Activated CD4-positive, CD25-positive, alpha-beta regulatory T cell (primary cell): ENCODE measurements at places on chromosomes 2 and 18.

- no peak for DNase-seq
These were observed 56.5 kb upstream of the ERBB4 start for GRCh38 chr2:212595036-212595654.

GRCh38 chr2:161843936-161844335 is 219.7 kb downstream of the SLC4A10 start:
- no peak for DNase-seq

DNA sequence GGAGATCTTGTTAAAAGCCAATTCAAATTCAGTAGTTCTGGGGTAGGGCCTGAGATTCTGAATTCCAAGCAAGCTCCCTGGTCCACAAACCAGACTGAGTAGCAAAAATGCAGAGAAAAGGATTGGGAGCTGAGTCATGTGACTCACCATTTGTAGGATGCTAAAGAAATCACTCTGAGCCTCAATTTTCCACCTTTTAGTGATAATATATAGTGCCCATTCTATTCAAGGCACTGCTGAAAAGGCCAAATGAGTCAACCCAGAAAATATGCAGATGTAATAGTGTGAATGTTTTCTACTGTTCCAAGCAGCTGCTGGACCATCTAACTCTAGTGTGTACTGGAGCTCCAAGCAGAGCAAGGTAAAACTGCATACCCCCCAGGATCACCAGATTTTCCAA is 47.2 kb downstream of the SLC14A2 start:
- DNase-seq = no peak

DNA sequence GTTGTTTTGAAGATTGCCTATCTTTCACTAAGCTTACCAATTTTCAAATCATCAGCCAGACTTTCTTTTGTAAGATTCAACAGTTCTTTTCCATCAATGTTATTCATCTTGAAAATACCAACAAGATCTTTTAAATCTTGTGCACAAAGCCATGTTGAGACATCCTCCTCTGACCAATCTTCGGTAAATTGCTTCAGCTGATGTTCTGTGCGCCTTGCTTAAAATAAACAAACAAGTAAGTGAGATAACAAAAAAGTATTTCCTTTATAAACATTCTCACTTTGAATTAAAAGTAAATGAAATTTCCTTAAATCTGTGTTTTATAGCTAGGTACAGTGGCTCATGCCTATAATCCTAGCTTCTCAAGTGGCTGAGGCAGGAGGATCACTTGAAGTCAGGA is 30.3 kb downstream of the WDSUB1 start:
- no peak for DNase-seq

DNA sequence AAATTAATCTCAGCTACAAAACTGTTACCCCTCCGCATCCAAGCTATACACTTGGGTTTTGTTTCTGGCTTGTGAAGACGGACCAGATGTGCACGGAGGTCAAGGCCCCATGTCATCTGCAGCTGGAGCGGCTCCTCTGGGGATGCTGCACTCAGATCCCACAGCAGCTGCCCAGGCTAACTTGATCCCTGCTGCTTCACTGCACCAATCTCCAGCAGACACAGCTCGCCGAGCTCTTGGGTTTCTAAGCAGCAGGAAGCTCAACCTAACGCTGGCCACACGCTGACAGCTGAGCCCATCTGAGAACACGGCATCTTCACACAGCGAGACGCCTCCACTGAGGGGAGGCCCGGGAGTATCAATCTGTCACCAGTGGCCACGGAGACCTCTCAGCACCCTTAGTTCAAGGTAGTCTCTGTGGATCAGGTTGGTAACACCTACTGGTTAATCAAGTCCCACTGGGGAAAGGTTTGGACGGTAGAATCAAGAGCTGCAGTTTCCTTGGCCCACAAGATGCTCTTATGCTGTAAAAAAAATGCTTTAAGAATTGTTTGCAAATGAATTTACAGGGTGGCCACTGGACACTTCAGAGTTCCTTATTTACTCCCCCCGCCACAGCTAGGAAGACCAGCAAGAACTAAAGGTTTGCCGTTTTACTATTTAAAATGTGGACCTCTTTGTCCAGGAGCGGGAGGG is 67.5 kb downstream of the EMILIN2 start:
- no peak for DNase-seq

- DNase-seq = no peak
These were observed 209.6 kb downstream of the CYP26B1 start for GRCh38 chr2:71938108-71938507.

- no peak for DNase-seq
These were observed 46.8 kb upstream of the SPOPL start for GRCh38 chr2:138454761-138455160.

- DNase-seq = no peak
These were observed 23.8 kb upstream of the BAZ2B start for GRCh38 chr2:159640176-159640575.

DNA sequence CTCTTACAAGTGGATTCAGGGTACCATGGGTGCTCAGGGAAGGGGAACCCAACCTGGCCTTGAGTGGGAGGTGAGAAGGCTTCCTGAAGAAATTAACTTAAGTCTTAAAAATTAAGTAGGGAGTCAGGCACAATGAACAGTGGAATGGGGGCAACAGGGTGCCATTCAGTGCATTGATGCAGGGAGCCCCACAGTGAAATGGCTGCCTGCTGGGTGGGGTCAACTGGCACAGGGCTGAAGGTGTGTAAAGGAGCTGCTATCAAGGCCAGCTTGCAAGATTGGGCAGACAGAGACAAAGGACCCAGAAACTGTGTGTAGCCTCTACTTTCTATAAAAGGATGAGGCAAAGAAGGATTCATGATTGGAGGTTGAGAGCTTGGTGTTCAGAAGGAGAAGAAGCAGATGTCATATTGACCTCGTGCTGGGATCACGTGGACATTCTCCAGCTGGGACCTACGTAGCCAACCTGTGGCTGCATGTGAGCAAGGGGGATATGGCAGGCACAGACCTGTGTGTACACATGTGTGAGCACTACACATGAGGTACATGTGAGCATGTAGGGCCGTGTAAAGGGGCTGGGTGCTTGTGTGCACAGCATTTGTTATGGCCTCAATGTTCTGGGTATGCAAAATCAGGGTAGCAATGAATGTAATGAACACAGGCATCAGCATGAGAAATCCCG is 209.5 kb upstream of the HAAO start:
- DNase-seq = no peak

DNA sequence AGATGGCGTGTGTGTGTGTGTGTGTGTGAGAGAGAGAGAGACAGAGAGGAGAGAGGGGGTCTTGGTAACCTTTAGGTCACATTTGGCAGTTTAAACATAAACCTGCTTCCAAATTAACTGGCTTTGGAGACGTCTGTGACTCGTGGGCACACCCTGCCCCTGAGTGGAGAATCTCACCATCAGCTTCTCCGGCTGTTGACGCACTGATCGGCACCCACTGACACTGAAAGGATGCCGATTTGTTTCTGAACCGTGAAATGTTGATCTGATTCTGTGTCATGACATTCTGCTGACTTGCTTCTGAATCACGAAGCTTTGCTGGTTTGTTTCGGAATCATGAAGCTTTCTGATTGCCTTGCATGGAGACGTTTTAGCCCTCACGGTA is 114.7 kb downstream of the RTP5 start:
- DNase-seq = no peak

DNA sequence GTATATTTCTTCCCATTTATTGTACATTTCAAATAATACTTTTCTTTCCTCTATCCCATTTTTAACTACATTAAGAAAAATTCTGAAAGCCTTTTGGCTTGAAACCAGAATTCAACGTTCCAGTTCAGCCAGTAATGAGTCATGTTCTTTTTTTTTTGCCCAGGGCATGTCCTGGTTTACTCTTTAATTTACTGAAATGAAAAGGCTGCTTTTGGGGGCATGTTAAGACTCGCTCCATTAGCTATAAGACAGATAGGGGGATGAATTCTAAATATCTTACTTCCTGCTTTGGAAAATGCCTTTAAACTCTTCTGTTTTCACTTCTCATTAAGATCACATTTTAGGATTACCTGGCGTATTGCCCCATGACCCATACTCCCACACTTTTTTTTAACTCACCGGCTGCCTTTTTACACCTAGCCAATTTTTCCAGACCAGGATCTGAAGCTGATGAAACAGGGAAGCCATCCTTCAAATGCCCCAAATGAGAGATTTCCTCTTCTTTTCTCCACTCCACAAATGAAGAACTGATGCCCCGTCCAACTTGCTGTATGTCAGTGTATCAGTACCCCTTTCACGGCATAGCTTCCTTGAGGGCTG is 585 bp downstream of the ABCA12 start:
- no peak for DNase-seq

GRCh38 chr2:160816916-160817499 is 323.4 kb upstream of the RBMS1 start:
- DNase-seq = no peak

GRCh38 chr2:194363295-194363694 is 1293.7 kb upstream of the SLC39A10 start:
- no peak for DNase-seq

DNA sequence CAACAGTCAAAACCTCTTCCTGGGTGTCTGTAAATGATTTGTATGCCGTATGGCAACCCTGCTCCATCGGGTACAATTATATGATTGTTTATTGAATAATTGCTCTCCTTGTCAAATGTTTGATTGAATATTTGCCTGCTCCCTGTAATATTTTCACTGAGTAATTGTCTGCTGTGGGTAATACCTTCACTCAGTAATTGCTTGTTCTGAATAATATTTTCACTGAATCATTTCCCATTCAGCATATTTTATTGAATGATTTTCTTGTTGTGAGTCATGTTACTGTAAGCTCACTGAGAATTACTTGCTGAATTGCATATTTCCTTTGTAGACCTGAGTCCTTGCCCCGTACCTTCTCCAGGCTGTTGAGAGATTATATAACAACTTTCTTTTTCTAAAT is 535.2 kb downstream of the METTL4 start:
- no peak for DNase-seq

DNA sequence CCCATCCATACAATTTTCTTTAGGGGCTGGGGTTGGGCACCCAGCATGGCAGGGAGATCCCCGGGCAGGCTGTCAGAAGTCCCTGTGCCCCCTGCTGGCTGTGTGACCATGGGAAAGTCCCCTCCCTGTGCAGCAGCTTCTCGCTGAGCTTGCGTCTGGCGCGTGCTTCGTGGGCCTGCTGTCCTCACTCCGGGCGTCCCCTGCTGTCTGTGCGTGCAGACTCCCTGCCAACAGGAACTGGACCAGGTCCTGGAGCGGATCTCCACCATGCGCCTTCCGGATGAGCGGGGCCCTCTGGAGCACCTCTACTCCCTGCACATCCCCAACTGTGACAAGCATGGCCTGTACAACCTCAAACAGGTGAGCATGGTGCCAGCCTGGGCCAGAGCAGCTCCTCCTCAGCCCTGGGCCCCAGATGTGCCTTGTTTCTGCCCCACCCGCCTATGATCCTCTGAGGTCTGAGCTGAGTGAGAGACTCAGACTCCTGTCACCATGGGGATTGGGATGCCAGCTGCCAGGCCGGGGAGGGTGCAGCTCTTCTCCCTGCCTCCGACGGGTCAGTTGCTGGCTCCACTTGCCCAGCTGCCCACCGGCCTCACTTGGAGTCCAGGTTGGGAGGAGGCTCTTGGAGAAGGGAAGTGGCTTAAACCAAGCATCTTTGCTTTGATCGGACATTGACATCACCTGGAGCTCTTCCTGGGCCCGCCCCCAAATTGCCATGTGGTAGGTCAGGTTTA is 28.6 kb downstream of the IGFBP2 start:
- no peak for DNase-seq
